Hematopoietic multipotent progenitor cell treated with erythropoietin and hydrocortisone succinate and interleukin-3 and kit ligand, for 15 days (in vitro differentiated cells): ENCODE measurements at places on chromosomes 3 and 15.

GRCh38 chr15:99711625-99712024 lies 21.6 kb downstream of the LYSMD4 start:
- DNase-seq: no peak

GRCh38 chr15:49038382-49038781 lies 7.9 kb downstream of the SECISBP2L start:
- DNase-seq: no peak

- DNase-seq: no peak
These were observed 69.6 kb downstream of the ATP10A start for GRCh38 chr15:25793354-25794050.

GRCh38 chr3:30355622-30356021 lies 250.8 kb upstream of the TGFBR2 start:
- DNase-seq: no peak

DNA sequence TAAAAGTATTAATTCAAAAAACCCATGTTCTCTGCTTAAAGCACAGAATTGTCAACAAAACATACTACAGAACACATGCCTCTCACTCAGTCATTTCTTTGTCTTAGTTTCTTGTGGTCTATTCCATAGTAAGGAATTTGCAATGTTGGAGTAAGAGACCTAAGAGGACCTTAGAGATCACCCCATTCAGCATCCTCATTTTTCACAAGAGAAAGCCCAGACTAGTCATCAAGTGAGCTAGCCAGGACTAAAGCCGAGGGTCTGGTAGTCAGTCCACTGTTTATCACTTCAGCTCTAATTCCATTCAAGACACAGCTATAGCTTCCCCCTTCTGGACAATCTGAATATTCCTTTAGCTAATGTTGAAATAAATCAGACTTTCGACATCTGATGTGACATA lies 601.1 kb downstream of the FHIT start:
- no peak for DNase-seq

- DNase-seq: no peak
These were observed 202.2 kb downstream of the OPA1 start for GRCh38 chr3:193795062-193795690.

DNA sequence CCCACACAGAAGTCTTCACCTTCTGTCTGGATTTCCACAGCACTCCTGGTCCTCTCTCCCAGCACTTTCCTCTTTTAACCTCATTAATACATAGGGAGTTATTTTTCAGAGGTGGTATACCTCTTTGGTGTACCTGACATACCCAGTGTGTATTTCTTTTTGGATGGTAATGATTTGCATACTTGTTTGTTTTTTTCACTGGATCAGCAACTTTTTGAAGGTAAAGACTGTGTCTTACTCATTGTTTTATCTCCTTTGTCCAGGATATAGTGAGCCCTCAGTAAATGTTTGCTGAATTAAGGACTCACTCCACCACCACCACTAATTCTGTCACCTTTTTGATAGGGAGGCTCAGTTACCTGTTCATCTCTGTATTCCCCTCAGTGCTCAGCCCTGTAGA lies 52.1 kb downstream of the SACM1L start:
- no peak for DNase-seq

DNA sequence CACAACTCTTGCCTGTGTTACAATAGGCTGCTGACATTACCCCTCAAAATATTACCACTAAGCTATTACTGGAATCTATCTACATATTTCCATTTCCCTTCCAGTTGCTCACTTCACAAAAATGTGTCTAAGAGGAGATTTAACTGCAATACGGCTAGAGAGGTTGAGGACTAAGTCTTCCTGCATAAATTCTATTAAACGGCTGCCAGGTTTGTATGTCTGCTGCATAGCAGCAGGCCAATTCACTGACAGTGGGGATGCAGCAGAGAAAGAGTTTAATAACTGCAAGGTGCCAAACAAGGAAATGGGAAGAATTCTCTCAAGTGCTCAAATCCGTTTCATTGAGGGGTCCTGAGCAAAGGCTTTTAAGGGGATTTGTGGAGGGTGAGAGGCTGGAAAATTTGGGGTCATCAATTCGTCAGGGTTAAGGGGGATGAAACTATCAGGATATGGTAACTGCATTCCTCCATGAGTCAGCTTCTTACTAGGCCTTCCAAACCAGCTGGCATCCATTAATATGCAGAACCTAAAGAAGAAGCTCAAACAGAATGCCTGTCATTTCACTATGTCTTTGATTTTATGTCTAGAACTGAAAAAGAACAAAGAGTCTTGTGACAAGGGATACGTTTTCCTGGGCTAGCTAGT lies 675.6 kb downstream of the TBL1XR1 start:
- no peak for DNase-seq

GRCh38 chr15:93948726-93949125 lies 282.6 kb upstream of the MCTP2 start:
- DNase-seq: no peak

DNA sequence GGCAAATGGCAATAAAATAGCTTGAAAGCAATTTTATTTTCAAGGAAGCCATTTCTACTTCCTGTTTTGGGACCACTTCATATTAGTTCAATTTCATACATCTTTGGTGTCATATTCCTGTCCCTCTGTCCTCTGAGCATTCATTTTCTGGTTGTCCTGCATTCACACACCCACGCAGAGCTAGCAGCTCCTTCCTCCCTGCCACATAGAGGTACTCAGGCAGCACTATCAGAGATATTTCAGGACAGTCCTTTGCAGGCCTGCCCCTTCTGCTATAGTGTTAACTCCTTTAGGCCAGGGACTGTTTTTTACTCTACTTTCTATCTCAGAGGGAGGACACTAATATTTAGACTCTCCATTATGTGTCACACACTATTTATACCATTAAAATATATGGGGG lies 132.0 kb downstream of the ECT2 start:
- DNase-seq: no peak

DNA sequence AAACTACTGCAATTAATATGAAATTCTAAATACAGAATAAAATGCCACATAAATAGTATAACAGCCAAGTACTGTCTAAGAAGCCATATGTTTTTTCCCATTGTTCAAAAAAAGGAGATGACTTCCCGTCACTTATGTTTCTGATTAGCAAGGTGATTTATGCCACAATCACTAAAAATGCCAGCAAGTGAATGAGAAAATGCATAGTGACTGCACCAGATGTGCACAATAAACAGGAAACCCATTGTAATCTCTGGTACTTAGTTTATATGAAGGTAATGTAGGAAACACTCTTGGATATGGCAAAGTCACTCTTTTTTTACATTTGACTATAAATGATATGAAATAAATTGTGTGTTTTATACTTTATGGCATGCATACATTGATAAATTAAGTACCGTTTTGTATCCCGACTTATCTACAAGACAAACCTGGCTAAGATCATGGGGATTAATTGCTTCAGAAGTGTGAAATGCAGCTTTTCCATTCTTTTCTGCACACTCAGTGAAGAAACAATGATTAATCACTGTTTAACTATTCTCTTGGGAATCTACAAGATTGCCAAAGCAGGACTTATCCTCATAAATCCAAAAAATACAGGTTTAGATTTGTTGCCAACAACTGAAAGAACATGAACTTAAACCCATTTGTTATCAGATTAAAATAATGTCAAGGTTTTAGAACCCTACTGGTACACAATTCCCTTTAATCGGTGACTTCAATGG lies 164.5 kb downstream of the TBC1D5 start:
- no peak for DNase-seq

GRCh38 chr15:65829130-65829764 lies 37.2 kb upstream of the DENND4A start:
- DNase-seq: peak; percentile 70

DNA sequence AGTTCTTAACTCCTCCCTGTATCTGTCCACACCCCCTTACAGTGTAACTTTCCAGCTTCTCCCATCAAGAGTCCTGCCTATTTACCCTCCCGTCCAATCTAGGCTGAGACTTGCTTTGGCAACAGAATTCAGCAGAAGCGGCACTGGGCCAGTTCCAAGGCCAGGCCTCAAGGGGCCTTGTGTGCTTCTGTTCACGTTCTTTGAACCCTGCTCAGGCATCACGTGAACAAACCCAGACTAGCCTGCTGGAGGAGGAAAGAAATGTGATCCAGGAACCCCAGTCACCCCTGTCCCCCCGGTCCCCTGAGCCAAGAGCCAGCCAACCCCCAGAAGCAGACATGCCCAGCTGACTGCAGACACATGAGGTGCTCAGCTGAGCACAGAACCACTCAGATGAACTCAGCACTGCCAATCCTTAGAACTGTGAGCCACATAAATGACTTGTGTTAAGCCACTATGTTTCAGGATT lies 76.1 kb upstream of the DCLK3 start:
- no peak for DNase-seq

- DNase-seq: no peak
These were observed 16.6 kb upstream of the TXNRD3 start for GRCh38 chr3:126671521-126671920.

DNA sequence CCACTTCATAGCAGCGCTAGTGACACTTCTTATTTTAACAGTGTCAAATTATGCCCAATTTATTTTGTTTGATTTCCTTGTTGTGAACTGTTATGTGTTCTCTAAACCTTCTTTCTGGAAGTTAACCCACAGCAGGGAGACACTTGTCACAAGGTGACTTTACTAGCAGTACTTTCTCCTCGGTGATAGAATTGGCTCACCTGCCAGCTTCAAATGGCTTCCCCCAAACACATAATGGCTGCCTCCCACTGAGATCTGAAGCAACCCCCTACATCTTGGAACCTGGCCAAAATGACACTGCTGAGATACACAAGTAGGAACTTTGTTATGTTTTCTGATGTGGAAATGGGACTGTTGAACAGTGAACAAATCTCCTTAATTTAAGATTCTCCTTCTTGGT lies 238.8 kb upstream of the DPH6 start:
- DNase-seq: no peak

GRCh38 chr15:87200149-87200548 lies 1056.4 kb downstream of the NTRK3 start:
- DNase-seq: no peak

DNA sequence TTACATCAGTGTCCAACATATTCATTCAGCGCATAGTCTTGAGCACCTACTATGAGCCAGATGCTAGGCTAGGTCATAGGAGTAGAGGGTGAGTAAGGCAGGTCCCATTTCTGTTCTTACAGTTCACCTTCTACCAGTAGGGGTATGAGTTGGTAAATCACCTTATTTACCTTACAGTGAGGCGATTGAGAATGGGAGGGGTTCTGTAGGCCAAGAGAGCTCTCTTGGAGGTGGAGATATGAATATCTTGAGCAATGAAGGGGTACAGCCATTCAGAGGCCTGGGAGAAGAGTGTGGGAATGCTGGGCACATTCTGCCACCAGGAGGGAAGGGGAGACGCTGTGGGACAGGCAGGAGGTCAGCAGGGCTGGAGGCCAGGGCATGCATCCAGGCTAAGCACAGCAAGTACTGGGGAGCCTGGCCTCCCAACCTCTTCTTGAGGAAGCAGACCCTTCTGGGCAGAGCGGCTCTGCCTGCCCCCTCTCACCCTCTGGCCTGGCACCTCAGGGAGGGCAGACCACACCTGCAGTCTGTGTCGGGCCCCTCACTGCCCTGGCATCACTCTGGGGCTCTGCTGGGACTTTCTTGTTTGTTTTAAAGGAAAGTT lies 123.4 kb downstream of the EEFSEC start:
- DNase-seq: no peak

DNA sequence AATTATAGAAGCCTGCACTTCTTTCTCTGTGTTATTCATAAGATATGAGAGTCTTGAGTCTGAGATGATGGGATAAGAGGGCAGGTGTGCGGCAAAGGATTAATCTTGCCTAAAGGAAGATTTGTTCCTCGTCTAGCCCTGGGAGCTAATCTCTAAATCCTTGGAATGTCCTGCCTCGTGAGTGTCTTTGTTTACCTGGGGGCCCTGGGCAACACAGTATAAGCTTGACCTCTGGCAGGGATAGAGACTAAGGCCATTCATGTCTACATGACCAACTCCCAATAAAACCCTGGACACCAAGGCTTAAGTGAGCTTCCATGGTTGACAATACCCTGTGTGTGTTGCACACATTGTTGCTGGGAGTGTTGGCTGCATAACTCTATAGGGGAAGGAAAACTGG lies 3.2 kb upstream of the AGBL1 start:
- no peak for DNase-seq

DNA sequence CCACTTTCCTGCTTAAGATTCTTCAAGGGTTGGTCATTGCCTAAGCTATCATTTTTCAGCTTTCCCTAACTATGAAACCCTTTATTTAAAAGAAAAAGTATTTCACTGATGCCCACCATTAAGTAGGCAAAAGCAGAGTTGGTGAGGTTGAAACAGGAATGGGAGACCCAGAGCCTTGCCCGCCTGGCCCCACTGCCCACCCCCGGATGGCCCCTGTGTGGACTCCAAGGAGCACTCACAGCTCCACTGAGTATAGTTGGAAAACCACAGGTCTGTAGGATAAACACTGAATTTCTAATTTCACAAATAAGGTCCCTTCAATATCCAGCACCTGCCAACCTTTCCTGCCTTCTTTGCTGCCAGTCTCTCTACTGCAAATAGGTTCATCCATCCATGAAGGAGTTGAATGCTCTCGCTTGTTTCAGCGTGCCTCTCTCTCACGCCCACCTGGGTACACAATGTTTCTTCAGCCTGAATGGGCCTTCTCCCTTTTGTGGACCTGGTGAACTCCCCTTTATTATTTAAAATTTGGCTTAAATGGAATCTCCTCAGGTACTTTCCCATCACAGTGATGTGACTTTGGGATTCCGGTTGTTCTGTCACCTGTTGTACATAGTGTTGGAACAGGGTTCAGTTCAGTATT lies 8.7 kb upstream of the ACAP2 start:
- DNase-seq: no peak

DNA sequence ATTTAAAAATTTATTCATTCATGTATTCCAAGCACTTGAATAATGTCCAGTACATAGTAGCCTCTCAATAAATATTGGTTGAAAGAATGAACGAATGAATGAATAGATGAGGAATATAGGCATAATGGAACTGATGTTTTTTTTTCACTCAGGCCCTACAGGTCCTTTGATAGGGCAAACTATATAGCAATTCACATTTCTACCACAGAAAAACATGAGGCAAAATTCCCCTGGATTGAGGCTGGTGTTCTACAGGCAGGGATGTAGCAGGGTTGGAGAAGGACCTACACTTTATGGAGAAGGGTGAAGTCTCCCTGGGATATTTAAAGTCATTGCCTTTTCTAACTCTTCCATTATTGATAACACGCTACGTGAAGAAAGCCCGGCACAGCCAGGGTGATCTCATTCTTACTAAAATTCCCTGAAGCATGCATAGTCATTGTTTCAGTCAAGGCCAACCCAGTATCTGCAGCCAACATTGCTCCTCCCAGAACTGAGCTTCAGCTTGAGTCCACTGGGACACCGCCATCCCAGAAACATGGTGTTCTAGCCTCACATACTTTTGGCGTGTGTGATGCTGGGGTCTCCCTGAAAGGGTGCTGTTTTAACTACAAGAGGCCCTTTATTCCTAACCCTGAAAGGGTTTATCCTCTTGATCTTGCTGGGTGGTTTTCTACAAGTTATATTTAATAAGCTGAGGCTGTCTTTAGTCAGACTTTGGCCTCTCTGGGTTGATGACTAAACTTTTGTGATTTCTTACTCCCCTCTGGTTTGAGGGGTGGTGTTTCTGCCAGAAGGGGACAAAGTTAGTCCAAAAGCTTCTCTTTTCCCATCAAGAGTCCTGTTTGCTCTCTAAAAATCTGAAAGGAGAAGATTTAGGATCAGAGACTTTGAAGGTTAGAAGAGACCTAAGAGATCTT lies 25.9 kb upstream of the FBN1 start:
- DNase-seq: no peak

- no peak for DNase-seq
These were observed 3.5 kb downstream of the TEX55 start for GRCh38 chr3:119149484-119149883.
